ENCODE measurements at places on chromosomes 5 and 9.
A peak's percentile ranks its signal among the peaks of the same experiment; 100 is the strongest.

DNA sequence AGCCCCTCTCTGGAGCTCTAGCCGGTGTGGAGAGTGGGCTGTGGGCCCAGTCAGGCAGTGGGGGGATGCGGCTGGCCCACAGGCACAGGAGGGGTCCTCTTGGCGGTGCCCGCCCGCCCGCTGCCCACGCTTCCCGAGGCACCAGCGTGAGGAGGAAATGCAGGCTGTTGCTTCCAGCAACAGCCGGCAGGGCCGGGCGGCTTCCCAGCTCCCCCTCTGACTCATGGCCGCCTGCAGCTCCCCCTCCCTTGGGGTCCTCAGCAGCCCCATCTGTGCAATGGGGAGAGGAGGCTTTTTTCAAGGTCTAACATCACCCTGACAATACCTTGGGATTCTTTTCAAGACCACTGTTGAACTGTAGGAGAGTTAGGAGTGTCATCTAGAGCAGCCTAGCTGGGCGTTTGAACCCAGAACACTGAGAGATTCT lies 10.4 kb downstream of the CXXC5 start:
- no peak for DNase-seq

GRCh38 chr9:98506422-98507054 lies 202.2 kb downstream of the GABBR2 start:
- no peak for DNase-seq

DNA sequence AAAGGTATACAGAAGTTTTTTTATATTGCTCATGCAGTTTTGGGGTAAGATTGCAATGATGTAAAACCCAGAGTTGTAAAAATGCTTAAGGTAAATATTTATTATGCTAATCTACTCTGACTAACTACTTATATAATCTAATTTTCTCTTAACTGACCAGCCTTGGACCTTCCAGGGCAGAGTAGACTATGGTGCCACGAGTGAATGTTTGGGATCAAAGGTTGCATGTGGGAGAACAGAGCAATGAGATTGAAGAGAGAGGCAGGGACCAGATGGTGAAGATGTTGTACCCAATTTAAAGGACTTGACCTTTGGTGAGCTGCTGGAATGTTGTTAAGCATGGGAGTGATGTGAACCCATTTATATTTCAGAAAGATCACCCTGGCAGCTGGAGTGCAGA lies 34.8 kb upstream of the PANK3 start:
- no peak for DNase-seq

GRCh38 chr9:1929722-1930244 lies 85.4 kb upstream of the SMARCA2 start:
- DNase-seq, result no peak

DNA sequence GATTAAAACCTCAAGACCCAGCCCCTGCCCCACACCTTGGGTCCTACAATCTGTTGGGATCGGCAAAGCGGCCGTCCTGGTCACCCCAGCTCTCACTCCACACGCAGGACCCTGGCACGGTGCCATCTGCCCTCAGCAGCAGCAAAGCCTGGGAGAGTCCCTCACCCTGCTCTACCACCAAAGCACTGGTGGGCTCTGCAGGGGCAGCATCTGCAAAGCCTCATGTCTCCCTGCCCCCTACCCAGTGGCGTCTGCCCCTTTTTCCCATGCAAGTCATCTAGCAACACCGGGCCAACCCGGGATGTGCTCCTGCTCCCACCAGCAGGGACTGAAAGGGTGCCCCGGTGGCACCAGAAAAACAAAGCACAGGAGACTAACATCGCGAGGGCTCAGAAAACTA lies 19.6 kb upstream of the CNOT6 start:
- no peak for DNase-seq

GRCh38 chr5:172800088-172800551 lies 29.1 kb upstream of the DUSP1 start:
- DNase-seq, result no peak

- peak; percentile 59 for DNase-seq
Observed at GRCh38 chr5:126339215-126339805, 83.9 kb upstream of the GRAMD2B start.

DNA sequence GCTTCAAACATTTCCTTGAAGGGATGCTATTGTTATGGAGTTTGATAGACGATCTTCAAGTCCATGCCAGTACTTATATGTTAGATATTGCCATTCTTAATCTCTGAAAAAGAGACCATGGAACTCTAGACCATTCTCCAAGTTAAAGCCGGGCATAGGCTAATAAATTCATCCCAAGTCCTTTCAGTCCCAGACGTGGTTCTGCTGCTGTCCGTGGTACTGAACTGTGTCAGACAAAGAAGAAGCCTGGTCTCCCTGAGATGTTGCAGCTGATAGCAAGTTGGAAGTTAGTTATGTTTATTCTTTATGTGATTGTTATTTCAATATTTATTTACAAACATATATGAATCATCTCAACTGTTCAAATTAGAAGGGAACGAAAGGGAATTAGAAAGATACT lies 158.7 kb downstream of the NMUR2 start:
- DNase-seq, result no peak

DNA sequence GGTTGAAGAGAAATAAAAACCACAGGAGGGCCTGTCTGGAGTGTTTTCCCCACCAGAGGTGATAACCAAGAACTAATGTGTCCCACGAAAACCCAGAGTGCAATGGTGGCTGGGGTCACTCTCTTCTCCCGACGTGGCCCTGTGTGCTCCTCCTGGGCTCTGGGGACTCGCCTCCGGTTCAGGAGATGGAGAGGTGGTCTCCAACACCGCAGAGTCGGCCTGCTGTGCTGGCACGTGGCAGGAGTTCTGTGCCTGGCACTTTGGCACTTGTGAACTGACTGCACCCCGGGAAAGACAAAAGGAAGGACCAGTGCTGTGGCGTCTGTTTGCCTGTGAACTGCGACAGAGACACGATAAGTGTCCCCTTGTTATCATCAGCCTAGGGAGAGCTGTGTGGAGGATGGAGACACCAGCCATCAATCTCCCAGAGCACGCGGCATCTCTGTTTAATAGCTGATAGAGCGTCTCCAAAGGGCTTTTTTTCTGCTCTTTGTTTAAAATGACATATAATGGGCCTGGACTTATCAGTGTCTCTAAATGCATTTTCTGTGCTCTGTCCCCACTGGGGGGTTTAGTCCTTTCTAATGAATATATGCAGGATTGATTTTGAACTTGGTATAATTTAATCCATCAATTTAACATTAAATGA lies 98.3 kb downstream of the MRPL36 start:
- no peak for DNase-seq

DNA sequence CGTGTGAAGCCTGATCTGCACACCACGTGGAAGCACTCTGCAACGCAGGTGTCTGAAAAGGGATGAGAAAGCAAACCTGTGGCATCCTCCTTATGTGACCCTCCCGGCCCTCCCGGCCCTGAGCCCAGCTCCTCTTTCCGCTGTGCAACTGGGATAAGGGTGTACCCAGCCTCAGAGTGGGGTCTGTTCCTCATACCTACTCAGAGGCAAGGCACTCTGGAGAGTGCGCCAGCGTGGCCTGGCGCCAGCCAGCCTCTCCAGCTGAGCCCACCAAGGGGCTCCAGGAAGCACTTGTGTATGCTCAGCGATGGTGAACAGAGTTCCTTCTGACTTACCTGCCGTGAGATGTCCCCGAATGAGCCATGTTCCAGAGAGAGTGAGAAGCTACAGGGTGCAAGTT lies 102.8 kb downstream of the IRX1 start:
- DNase-seq, result no peak

GRCh38 chr5:138186002-138186447 lies 7.1 kb downstream of the KIF20A start:
- DNase-seq, result no peak

- no peak for DNase-seq
Observed at GRCh38 chr9:32136700-32137339, 247.6 kb upstream of the ACO1 start.

GRCh38 chr5:95130941-95131340 lies 154.0 kb downstream of the MCTP1 start:
- no peak for DNase-seq

DNA sequence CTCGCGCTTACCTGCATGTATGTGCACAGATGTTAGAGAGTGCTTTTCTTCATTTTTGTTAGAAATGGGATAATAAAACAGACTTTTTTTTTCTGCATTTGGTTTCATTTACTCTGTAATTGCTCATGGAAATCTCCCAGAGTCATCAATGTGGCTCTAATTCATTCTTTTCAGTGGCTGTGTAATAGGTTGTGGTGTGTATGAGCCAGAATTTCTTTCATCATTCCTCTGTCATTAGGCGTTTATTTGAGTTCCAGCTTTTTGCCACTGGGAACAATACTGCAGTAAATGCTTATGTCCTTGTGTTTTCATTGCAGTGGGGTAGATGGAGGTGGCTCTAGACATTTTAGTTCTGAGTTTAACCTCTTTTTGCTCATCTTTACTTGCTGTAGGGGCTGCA lies 118.9 kb downstream of the NXNL2 start:
- DNase-seq, result no peak

DNA sequence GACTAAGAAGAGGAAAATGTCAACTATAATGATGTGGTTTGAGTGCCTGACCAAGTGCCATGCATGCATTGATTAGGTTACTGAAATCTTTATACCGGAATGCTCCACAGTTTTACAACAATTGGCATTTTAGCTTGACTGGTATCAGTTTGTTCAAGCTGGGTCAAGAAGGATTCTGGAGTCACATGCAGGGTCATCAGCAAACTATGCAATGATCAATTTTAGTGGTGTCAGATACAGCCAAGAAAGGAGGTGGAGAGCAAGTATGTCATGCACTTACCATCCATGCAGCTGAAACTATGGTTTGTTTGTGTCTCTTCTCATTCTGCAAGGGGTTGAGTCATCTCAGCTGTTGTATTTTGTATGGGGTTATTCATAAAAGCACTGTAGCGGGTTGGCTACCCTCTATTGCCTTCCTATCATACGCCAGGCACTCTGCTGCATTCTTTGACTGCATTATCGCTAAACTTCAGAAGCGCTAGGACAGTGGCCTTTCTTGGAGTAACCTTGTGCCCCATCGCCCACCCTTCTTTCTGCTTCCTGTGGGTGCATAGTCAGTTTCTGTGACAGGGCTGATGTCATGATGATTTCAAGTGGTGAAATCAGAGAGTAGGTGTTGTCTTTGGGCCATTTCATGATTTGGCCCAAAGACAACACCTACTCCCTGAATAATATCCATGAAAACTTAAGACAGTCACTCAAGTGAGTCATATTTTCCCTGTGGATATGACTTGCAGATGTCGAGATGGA lies 145.4 kb downstream of the MTX3 start:
- DNase-seq, result no peak

- DNase-seq, result no peak
Observed at GRCh38 chr5:127609957-127610356, 38.9 kb upstream of the CTXN3 start.

DNA sequence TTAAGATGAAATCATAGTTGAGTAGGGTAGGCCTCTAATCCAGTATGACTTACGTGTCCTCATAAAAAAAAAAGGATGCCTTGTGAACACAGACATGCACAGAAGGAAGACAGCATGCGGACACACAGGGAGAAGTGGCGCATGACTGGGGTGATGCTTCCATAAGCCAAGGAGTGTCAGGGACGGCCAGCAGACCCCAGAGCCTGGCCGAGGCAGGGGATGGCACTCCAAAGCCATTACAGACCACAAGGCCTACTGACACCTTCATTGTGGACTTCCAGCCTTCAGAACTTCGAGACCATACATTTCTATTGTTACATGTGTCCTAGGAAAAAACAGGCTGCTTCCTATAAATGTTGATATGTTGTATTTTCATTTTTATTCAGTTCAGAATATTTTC lies 19.9 kb downstream of the EHMT1 start:
- no peak for DNase-seq

- no peak for DNase-seq
Observed at GRCh38 chr9:77957652-77958051, 74.0 kb downstream of the GNAQ start.

DNA sequence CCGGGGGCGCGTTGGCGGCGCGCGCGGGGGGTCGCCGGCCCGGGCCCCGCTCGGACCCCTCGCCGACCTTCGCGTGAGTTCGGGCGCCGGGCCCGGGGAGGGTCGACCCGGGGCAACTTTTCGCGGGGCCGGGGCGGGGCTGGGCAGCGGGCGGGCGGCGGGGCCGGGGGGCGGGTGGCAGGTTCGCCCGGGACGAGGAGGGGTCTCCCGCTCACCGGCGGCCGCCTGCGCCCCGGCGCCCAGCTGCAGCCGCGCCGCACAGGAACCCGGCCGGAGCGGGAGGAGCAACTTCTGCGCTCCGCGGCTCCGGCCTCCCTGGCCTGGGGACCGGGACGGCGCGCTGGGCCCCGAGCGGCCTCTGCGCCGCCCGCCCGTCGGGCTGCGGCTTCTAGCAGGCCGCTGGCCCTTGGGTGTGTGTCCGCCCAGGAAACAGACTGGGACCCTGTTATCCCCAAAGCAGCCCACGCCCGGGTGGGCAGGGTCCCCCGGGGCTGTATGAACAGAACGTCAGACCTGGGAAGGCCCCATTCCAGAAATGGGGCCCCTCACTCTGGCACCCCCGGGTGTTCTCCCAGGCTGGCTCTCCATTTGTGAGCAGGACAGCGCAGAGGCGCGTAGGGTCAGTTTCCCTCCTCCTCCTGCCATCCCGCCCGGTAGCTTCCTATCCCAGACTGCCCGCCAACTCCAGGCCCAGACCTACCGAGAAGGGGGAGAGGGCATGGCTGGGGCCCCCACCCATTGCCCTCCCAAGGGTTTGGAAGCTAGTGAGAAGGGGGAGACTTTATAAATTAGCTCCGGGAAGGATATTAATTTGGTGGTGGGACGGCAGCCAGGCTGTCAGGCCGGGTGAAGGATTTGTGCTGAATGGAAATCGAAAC lies 708 bp downstream of the RXRA start:
- no peak for DNase-seq

GRCh38 chr5:383621-384020 lies 59.4 kb upstream of the EXOC3 start:
- DNase-seq, result no peak

DNA sequence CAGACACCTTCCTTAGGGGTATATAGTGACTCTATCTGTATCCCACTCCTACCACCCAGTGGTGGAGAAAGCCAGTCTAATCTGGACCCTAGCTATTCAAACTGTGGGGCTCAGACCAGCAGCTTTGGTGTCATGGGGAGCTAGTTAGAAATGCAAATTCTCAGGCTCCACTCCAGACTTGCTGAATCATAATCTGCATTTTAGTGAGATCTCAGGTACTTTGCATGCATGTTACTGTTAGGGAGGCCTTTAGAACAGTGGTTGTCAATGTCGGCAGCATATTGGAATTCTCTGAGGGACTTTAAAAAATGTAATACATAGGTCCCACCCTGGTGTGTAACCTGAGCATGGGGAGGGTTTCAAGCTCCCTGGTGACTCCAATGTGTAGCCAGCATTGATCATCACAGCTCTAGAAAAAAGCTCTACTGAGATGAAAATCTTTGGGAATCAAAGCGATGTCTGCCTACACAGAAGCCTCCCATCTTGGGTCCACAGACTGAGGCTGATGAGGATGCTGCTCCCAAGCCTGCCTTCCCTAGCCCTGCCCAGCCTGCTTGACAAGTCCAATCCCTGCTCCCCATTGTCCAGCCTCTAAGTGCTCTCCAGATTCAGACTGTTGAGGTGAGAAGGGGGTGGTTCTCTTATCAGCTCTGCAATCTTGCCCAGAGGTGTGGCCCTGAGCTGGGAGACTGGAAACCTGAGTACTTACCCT lies 11.9 kb upstream of the GM2A start:
- DNase-seq, result no peak

DNA sequence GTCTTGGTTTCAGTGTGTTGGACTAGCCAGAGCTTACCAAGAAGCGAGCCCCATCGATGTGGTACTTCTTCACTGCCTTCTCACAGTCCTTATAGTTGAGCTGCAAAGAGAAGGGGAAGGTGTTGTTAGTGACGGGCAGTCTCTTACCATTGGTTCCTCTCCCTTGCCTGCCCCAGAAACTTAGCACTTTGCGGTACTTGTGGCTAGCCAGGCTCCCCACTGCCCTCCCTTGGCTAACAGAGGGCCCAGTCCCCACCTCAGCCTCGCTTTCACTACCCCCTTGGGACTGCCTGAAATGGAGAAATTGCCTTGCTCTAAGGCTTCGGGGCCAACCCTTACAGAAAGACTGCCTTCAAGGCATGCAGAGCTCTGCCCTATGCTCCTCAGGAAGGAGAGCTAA lies 4.3 kb downstream of the LCP2 start:
- DNase-seq, result peak; percentile 72
